EL (cell line): ENCODE measurements at places on chromosomes 7 and 10.
A peak's percentile ranks its signal among the peaks of the same experiment; 100 is the strongest.

GRCh38 chr10:74963549-74963948 lies 137.1 kb downstream of the KAT6B start:
- DNase-seq: no peak

DNA sequence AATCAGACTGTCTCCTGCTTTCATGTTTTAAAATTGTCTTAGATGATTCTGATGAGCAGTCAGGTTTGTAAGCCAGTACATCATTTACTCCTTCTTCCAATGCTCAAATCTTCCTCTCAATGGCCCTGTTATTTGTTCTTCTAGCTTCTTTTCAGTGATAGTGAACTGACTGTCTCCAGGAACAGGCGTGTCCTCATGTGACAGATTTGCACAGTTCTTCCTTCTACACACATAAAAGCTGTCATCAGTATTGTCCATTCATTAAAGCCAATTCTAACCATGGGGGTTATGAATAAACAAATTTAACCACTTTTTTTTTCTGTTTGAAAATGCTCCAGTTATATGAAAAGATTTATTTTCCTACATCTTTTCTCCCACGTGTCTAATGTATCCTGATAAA lies 308.7 kb upstream of the SORCS1 start:
- DNase-seq: no peak

DNA sequence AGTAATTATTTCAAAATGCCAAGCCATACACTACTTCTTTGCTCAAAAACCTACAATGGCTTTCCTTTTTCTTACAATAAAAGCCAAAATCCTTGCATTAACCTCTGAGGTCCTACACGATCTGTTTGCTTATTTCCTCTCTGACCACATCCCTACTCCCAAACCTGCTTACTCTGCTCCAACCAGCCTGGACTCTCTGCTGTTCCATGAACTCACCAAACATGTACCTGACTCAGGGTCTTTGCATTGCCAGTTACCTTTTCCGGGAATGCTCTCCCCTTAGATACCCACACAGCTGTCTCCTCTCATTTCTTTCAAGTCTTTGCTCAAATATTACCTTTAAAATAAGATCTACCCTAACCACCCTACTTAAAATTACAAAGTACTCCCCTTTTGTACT lies 2.3 kb downstream of the ABCB4 start:
- DNase-seq: no peak

GRCh38 chr7:87300756-87301155 lies 44.7 kb upstream of the CROT start:
- no peak for DNase-seq

DNA sequence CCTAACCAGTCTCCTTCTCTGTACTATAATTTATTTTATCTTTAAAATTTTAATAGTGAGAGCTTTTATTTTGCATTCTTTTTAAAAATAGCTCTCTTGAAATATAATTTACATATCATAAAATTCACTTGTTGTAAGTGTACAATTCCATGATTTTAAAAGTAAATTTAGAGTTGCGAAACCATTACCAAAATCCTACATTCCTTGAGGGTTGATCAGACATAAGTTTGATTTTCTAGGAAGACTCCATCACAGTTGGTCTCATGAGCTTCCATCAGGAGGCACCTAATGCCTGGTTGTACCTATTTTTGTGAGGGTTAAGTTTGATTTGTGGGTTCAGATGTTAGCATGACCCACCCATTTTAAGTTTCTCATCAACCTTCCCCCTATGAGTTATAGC lies 108.1 kb downstream of the BMPER start:
- no peak for DNase-seq

DNA sequence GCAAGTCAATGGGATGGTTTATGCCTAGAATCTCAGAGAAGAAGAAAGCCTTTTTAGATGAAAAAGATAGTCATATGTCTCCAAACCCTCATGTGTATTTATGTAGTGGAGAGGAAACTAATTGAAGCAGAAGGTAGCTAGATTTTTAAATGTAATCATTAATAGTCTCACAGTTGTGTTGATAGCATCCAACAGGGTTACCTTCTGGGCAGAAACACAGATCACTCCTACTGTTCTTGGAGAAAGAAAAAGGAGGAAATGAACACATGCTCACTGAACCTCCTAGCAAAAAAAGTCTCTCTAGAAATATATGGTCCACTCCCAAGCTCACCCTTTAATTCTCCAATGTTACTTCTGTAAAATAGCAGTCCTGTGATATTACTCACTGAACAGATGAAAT lies 777.2 kb upstream of the C7orf33 start:
- no peak for DNase-seq

GRCh38 chr7:74373536-74373935 lies 80.2 kb upstream of the GTF2IRD1 start:
- no peak for DNase-seq

GRCh38 chr7:30583181-30583580 lies 11.5 kb upstream of the GARS1 start:
- no peak for DNase-seq

GRCh38 chr10:42998481-42999384 lies 78.1 kb upstream of the RET start:
- DNase-seq: no peak

DNA sequence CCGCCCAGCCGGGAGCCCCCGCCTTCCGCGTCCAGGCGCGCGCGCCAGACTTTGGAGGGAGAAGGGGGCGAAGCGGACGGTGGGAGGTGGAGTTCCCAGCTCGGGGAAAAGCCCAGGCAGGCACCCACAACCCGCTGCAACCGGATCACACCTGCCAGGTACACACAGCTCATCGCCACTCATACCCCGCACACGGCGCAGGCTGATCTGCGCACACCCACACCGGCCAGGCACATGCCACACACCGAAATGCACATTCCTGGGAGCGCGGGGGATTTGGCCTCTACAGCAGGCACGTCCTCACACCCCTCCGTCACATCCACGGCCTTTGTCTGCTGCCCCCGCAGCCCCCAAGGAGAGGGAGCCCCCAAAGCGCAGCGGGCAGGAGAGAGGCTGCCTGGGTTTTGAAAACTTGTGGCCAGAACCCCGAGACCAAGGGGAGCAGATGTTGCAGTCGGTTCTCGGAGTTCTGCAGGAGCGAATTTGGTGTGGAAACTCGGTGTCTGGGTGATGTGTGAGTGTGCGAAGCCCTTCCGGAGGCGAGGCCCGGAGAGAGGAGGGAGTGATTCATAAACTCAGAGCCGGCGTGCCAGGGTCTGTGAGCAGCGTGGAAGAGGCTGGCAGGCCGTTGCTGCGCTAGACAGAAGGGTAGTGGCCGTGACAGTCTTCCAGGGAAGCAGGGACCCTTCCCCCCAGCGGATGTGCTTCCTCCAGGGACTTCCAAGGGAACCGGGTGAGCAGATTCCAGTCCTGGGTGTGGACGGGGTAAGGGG lies 734 bp downstream of the CHST3 start:
- peak; percentile 83 for DNase-seq

DNA sequence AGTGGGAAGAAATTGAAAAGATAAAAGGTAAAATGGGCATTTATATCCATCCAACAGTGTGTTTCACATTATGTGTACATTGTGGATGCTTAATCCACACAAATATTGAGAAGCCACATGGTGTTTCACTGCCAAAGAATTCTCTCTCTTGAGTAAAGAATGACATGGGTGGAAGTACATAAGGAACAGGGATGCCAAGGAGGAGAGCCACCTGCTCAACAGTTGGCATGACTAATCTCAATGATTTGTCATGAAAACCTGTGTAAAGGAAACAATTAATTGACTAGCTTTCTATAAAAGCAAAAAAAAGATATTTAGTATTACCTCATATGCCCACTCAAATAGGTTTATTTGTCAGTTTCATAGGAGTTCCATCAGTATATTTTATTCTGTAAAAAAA lies 43.1 kb downstream of the MAGI2 start:
- DNase-seq: no peak

GRCh38 chr7:6299774-6300173 lies 27.4 kb upstream of the CYTH3 start:
- no peak for DNase-seq

- DNase-seq: peak; percentile 55
These were observed 22.9 kb upstream of the GRB10 start for GRCh38 chr7:50805447-50806125.

DNA sequence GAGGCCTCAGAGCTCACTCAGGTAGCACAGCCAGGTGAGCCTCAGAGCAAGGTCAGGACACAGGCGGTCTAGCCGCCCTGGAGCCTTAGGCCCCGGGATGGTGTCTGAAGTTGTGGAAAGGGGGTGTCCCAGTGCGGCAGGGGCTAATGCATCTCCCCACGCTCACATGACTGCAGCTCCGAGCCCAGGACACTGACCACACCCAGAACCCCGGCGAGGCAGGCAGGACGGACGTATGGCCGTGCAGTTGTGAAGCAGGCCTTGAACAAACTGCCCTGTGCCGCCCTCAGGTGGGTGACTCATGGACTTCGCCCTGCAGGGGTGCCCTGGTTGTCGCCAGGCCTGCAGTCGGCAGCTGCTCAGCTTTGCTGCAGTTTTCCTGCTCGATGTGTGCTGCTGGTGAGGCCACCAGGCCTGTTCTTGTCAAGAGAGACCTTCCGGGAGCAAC lies 5.0 kb upstream of the PRKAR1B start:
- no peak for DNase-seq

DNA sequence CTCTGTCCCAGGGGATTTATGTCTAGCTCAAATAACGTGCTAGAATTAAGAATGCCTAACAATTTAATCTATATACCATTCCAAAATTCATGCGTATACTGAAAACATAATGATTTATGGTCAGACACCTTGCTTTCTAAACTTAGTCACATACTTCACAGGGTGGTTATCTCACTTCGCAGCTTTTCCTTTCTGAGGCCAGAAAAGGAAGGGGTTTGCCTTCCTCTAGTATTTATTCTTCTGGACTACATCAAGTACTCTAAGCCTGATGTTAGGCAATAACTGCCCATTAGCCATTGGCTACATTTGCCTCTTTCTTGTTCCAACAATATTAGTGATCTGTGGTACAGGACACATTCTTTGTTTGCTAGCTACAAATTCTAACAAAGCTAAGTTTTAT lies 72.6 kb upstream of the FHIP2A start:
- DNase-seq: no peak

DNA sequence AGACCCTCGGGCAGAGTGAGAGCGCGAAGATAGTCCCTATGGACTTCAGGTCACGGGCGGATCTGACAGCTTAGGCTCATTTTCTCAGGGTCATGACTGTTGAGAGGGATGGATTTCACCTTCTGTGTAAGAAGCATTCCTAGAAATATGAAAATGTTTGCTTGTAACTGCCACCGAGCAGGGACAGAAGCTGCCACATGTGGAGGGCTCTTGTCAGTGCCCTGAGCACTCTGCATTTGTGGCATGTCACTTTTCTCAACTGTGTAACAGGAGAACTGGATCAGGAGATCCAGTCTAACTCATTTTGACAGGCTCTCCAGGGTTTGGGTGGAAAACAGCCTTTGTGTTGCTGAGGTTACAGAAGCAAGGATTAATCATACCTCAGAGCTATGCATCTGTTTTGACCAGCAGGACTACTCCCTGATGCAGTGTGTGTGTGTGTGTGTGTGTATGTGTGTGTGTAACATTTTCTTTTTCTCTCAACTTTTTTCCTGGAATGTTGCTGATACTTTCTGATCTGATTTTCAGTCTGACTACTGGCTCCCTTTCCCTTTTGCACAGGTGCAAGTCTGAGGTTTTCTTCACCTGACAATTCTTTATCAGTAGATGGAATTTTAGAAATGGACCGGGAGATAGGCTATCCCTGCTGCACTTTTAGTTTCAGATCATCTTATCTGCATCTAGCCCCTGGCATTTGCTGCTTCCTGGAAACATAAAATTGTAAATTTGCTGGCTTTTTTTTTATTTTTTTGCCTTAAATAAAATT lies 183.3 kb downstream of the STK31 start:
- DNase-seq: peak; percentile 51

GRCh38 chr7:46934198-46934825 lies 647.6 kb downstream of the TNS3 start:
- peak; percentile 18 for DNase-seq

DNA sequence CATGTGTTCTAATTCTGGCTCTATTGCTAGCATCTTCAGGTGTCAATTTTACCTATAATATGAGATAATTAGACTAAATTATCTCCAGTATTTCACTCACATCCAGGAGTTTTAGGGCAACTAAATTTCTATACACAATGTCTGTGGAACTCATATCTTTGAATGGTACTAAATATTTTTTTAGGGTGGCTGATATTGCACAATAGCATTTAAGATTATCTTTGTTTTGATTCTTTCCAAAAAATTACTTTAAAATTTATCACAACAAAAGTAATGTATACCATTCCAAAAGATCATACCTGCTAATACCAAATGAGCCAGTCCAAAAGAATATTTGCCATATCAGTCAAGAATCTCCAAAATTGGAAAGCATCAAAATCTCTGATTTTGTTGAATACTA lies 285.5 kb downstream of the SEMA3D start:
- DNase-seq: no peak

DNA sequence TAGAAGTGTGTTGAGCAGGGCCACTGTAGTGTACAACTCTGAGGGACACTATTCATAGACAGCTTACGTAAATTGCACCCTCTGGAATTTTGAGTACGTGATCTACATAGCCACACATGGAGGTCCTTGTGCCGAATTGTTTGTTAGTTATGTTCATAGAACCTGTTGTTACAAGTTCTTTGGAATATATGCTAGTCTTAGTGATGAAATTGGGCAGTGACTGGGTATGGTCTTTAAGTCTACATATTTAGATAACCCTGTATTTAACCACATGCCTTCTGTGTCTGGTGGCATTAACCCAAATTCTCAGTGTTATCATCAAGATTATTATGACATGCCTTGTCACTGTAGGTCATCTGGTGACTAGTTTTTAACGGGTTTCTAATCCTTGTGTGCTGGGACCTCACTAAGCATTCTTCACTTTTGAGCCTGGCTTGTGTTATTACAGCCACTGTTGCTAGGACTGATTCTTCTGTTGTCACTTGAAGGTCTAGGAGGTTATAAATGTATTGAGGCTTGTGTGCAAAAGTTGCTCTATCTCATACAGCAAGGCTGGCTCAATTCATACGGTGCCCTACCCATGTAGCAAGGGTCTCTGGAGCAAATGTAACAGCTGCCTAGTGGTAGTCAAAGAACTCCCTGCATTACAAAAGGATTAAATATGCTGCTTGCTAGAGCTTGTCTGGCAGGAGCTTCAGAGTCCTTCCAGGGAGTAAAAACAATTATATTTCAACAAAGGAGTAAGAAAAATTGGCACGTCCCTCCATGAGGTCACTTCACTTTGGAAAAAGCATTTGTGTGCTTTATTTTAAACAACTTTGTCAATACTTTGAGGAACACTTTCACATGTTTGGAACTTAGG lies 65.4 kb downstream of the CDK14 start:
- no peak for DNase-seq

DNA sequence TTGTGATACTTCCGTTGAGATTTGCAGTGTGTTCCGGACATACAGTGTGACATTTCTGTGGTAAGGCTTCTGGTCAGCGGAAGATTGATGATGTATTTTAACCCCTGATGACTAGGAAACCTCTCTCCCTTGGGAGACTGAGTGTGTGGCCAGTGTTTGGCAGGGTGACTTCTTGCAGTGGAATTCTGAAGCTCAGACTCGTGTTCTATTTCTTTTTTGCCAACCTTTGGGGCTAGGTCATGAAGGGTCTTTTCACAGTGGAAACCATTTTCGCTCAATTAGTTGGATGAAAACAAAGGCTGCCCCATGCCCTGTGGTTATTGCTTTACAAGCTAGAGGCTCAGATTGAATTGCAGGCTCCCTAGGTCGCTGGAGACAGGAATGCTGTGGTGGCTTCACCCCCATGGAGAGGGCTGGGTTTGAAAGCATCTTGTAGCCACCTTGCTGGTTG lies 288.9 kb downstream of the BBS9 start:
- peak; percentile 47 for DNase-seq
